ENCODE measurements at places on chromosomes 13 and 19.

DNA sequence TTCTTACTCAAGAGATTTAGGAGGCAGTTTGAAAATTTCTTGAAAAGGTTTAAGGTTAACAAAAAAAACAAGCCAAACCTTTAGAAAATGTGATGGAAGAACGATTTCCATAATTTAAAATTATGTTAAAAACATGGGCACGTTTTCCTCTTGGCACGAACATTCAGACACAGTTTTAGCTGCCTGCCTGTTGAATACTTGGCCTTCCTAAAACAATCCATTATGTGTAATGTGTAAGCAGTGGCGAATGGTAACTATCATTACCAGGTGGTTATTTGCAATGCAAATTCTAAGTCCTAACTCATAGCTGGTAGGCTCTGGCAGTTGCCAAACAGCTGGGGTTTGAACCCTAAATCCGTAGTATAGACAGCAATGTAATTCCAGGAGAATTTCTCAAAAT, 1425.7 kb upstream of the SLC10A2 start:
- no peak for DNase-seq

DNA sequence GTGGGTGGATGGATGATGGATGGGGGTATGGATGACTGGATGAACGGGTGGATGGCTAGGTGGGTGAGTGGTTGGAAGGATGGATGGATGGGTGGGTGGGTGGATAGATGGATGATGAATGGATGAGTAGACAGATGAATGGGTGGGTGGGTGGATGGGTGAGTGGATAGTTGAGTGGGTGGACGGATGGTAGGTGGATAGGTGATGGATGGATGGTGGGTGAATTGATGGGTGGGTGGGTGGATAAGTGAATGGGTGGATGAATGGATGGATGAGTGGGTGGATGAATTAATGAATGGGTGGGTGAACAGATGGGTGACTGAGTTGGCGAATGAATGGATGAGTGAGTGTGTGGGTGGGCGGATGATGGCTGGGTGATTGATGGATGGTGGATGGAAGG, 4.9 kb downstream of the SMIM24 start:
- no peak for DNase-seq

DNA sequence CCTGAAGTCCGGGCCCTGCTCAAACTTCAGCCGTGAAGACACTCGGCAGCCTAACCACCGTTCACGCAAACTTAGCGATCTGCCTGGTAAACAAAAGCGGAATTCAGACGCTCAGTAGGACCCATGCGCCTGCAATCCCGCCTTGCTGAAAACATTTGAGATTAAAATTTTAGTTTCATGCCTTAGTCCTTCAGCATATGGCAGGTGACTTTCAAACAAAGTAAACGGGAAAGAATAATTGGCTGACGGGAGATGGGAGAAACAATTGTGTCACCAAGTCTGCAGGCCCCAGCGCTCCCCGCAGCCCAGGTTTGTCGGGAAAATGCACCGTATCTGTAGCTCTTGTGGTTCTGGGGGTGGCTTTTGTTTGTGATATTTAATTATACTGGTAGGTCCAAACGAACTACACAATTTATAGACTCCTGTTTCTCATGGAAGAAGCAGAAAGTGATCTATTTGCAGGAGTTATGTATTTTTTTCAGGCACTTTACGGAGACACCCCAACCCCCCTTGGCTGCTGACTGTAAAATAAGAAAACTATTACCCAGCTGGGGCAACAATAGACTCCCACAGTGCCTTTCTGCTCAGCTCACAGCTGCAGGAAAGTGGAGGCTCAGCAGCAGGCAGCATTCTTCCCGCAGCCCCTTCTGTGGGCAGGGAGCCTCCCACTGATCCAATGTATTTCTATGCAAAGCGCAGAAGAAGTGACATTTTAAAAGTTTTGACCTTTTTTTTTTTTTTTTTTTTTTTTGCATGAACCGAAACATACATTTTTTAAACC, 94.8 kb downstream of the SOX1 start:
- no peak for DNase-seq

DNA sequence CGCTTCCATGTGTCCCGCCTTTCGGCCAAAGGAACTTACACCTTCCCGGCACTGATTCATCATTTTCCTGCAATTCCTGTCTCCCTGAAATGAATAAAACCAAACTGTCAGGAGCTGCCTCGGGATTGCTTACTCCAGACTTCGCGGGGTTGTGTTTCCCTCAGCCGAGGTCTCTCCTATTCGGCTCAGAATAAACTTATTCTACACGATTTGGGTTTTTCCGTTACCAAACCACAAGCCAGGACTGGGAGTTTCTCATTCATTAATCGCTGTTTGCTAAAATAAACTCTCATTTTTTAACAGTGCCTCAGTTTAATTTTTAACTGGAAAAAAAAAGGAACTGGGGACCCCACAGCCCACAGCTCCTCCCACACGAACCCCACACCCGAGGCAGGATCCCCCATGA, 667 bp downstream of the ZNF878 start:
- no peak for DNase-seq

DNA sequence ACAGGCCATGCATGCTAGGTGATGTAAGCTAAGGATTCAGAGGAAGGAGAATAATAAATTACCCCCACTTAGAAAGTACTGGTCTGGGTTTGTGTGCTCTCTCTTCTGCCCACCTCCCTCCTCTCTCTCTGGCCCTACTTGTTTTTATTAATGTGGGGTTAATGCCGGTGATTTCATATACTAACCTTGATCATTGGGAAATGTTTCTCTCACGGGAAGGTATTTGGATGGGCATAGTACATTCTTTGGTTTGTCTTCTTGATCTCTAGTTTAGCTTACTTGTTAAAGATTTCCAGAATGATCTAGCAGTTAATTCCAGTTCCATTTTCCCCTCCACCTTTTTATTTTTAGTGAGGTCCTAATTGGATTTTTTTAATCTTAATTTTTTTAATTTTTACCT, 24.6 kb downstream of the ARHGAP35 start:
- no peak for DNase-seq

DNA sequence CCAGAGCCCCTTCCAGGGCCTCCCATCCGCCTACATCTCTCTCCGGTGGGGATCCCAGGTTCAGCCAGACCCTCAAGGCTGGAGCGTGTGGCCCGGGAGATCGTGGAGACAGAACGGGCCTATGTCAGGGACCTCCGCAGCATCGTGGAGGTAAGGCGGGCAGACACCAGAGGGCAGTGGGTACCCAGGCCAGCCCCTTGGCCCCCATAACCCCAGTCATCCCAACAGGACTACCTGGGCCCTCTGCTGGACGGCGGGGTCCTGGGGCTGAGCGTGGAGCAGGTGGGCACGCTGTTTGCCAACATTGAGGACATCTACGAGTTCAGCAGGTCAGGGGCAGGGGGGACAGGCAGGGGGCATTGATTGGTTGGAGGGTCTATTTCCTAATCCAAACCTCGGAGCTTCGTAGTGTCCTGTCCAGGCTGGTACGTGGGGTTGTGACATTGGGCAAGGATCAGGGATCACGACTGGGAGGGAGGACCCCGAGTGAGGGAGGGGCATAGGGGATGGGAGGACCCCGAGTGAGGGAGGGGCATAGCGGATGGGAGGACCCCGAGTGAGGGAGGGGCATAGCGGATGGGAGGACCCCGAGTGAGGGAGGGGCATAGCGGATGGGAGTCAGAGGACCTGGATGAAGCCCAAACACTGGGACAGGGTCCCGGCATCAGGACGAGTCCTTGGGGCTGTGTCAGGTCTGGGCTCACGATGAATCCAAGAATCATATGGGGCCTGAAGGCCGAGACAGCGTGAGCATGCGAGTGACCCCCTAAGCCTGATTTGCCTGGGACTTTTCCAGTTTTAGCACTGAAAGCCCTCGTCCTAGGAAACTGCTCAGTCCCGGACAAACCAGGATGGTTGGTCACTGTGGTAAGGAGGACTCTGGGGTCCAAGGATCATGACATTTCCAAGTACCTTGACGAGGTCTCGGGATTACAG, 2.9 kb downstream of the PLEKHG2 start:
- DNase-seq: no peak

- no peak for DNase-seq
Measured at GRCh38 chr13:79466872-79467271, 14.1 kb upstream of the NDFIP2 start.

GRCh38 chr13:28409648-28410047, 85.3 kb downstream of the FLT1 start:
- DNase-seq: no peak

DNA sequence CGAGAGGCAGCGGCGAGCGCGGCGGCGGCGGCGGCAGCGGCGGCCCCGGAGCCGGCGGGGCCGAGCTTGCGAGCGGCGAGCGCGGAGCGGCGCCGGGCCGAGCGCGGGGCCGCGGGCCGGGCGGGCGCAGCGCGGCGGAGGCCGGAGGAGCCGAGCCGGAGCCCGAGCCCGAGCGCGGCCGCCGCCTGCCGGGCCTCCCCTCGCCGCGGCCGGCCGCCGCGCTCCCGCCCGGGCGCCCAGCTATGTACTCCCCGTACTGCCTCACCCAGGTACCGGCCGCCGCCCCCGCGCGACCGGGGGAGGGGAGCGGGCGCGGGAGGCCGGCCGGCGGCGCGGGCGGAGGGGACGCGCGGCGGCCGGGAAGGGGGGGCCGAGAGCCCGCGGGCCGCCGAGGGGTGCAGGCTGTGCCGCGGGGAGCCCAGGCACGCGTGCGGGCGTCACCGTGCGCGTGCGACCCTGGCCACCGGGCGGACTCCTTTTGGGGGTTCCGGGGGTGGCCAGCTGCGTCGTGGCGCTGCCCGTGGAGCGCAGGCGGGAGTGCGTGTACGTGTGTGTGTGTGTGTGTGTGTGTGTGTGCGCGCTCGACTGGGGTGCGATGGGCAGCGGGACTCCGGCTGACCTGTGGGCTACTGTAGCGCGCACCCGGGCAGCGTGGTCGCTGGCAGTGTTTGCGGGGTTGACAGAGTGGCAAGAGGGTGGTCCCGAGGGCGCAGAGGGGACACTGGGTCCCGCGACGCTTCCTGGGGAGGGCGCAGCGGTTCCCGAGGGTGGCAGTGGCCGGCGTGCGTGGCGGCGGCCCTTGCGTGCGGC, 526 bp downstream of the NFIX start:
- no peak for DNase-seq

- DNase-seq: no peak
Measured at GRCh38 chr19:32363175-32363574, 17.8 kb downstream of the ZNF507 start.

- DNase-seq: no peak
Measured at GRCh38 chr13:40252676-40253075, 413.8 kb downstream of the FOXO1 start.

DNA sequence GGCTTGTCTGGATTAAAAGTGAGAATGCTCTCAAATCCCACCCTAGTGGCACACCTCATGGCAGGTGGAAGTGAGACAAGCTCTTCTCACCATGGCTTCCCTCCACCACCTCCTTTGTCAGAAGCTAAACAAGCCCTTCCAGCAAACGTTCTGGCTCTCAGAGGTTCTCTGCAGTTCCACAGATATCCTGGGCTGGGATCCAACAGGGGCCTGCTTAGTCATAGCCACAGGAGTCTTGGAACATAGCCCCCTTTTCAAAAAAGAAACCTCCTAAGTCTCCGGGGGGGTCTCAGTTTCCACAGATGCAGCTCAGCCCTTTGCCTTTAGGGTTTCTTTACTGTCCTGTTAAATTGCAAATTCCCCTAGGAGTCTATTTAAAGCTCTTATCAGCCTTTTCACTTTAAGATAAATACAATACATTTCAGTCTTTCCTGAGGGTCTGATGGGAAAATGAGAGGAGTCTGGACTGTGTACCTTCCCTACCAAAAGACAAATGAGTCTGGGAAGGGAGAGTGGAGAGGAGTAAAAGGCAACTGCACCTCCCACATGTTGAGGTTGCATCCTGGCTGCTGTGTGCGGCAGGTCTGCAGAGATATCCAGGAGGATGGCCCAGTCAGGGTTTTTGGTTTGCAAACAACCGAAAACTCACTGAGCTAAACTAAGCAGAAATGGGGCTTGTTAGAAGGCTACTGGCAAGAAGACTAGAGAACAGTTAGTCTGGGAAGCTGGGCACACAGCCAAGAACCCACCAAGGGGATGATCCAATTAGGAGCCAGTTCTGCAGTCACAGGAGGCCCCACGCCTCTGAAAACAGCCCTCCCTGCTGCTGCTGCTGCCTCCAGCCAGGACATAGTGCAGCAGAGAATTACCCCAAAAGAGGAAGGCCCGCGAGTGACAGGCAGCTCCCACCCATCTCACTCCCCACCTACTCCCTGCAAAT, 41.4 kb upstream of the SERP2 start:
- DNase-seq: no peak

DNA sequence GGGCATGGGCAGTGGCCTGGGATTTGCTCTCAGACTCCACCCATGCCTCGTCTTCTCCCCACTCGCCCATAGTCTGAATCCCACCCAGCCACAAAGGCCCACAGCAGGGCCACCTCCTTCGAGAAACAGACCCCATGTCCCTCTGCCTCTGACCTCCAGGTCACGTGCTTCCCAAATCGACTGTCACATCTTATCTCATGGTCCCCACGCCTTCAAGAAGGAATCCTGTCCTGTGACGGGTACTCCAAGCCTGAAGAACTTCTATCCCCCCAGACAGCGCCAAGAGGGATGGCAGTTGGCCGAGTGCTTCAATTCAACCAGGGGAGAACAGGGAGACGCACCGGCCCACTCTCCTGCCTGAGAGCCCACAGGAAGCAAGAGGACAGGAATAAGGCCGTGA, 16.5 kb downstream of the MLLT1 start:
- no peak for DNase-seq

DNA sequence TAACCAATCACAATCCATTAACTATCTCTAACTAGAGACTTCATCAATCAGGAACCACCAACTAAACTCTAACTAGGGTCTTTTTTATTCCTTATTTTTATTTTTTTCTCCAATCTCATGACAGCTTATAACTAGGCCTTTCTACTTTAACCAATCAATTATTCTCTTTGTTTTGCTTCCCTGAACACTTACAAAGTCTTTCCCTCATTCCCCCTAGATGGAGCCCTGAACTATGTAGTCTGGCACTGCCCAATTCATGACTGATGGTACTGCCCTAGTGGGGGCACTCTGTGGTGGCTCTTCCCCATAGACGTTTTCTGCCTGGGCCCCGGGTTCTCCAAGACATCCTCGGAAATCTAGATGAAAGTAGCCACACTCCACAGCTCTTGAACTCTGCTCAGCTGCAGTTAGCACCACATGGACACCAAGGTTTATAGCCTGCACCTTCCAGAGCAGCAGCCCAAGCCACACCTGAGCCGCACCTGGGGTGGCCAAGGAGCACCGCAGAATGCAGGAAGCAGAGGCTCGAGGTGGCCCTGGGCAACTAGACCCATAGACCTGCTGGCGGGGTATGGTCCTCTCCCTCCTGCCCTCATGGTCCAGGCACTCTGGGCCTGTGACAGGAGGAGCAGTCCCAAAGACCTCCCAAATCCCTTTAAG, 6.6 kb downstream of the ATP7B start:
- DNase-seq: no peak

GRCh38 chr13:44317752-44318151, 55.9 kb upstream of the SERP2 start:
- DNase-seq: no peak

GRCh38 chr19:6963244-6963852, 57.9 kb downstream of the MBD3L2B start:
- no peak for DNase-seq

DNA sequence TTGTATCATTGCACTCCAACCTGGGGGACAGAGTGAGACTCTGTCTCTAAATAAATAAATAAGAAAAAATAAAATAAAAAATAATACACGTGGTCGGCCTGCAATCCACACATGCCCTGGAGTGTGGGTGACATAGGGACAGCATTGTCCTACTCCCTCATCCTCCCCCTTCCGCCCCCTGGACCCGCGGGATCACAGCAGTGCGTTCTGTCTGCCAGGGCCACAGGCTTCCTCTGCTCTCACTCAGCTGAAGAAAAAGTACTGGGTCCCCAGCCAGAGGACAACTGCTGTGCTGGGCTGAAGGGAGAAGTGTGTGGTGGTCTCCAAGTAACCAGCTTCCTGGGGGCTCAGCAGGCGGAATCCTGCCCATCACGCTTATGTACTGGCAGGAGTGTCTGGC, 6.3 kb downstream of the BCAT2 start:
- DNase-seq: no peak

All from activated naive CD8-positive, alpha-beta T cell treated with anti-CD3 and anti-CD28 coated beads, Interleukin-2, amount 50 U/mL, for 24 hours (primary cell).